ENCODE measurements at places on chromosomes 11 and 22.
A peak's percentile ranks its signal among the peaks of the same experiment; 100 is the strongest.

- no peak for DNase-seq
These were observed 37.1 kb upstream of the ANO1 start for GRCh38 chr11:70040869-70041501.

GRCh38 chr22:39148727-39149535 lies 3.5 kb downstream of the CBX7 start:
- DNase-seq: no peak

DNA sequence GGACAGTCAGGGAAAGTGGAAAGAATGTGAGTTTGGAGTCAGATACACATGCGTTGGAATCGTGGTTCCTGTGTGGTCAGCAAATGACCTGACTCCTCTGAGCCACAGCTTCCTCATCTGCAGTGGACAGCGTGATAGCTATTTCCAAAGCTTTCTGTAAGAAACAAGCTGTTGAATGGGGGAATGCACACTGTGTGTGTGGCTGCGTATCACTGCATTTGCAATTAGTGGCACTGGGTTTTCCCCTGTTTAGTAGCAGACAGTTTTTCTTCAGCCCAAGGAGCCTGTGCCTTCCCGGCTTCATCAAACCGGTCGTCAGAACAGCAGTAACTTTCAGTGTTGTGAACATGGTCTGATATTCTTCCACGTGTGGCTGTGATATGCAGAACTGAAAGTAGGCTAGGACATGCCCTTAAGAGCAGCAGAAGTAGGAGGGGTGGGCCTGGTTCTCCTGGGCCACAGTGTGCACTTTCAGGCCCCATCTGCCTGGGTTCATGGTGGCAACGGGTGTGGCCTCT lies 121.5 kb downstream of the RRAS2 start:
- DNase-seq: no peak

DNA sequence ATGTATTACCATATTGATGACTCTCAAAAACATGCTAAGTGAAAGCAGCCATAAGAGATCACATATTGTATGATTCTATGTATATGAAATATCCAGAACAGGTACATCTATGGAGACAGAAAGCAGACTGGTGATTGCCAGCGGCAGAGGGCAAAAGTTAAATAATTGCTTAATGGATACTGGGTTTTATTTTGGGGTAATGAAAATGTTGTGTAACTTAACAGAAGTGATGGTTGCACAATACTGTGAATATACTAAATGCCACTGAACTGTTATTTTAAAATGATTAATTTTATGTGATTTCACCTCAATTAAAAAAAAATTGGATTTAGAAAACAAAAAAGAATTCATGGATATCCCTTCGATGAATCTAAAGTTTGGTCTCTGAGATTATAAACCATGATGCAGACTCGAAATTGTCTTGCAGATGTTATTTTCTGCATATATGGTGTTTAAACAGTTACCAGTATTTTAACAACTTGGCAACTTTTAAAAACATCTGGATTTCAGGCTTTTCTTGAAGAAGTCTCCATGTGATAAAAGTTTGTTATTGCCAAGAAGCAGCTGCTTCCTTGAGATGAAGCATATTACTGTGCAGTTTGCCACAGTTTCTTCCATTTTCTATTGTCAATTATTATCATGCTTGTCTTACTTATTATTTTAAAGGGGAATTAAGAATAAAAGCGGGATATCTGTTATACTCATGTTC lies 38.1 kb downstream of the LARGE2 start:
- no peak for DNase-seq

DNA sequence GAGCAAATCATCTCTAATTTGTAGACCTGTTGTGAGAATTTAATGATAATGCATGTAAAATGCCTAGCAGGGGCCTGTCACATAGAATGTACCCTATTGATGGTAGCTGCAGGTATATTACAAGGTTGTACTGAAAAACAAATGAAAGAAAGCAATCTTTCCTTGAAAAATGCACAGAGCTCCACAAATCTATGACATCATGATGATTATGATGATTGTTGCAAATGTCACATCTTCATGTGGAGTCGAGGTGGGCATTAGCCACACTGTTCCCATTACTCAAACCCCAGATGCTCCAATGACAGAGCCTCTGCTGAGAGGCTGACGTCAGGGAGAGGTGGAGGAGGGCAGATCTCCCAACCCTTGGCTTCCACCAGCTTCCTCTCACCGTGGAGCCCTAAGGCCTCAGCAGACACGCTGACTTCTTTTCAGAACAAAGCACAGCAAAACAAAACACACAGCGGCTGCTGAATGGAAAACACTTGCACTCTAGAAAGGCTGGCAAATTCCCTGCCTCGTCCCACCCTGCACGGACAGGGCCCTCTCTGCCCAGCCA lies 298.3 kb downstream of the KIRREL3 start:
- no peak for DNase-seq

DNA sequence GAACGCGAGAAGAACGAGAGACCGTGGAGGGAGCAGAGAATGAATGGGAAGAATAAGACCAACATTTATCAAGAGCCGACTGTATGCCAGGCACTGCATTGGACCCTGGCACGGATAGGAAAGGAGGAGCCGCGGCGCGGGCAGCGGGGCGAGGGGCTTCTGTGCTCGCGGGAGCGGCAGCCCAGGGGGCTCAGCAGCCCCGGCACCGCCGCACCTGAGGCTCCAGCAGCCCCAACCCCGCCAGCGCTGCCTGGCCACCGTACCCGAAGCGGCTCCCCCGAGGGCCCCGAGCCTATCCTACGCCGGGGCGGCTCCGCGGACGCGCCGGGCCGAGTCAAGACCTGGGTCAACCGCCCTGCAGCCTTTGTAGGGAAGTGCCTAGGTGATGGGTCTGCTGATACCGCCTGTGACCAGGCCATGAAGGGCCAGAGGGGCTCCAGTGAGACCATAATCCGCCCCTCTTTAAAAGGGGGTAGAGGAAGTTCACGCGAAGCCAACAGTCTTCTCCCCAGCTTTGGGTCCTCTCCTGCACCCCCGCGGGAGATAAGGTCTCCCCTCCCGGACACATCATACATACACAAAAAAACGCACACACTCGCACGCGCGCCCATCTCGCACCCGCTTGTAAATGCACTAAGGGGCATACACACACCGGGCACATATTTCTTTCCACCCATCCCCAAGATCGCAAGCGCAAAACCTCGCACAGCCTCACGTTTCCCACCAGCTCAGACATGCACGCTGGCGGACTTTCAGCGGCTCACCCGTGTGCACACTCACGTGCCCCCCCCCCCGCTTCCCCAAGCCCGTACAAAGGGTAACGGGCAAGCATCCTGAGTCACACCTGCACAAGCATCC lies 935 bp upstream of the RTN4RL2 start:
- DNase-seq: no peak

DNA sequence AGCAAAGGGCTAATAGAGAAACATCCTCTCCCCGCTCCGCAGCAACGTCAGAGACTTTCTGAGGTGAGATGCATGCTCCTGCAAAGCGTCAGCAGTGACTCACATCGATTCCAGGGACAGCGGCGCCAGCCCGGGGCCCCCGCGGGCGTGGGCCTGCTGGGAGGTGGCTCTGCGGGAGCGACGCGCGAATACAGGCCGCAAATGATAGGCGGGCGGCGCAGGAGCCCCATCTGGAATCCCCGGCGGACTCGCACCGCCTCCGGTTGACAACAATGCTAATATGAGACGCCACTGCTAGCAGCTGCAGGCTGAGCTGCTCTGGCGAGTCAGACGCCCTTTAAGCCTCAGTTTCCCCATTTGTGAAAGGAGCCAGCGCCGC lies 557 bp downstream of the RANGAP1 start:
- DNase-seq: peak; percentile 80

GRCh38 chr22:46910624-46911023 lies 148.2 kb downstream of the TBC1D22A start:
- DNase-seq: no peak

DNA sequence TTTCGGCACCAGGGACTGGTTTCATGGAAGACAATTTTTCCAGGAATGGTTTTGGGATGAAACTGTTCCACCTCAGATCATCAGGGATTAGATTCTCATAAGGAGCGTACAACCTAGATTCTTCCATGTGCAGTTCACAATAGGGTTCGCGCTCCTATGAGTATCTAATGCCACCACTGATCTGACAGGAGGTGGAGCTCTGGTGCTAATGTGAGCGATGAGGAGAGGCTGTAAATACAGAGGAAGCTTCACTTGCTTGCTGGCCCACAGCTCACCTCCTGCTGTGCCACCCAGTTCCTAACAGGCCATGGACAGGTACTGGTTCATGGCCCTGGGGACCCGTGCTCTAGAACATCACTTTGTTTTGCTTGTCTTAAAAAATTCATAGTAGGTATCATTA lies 41.8 kb upstream of the AMPD3 start:
- DNase-seq: no peak

- DNase-seq: no peak
These were observed 168.0 kb upstream of the NECTIN1 start for GRCh38 chr11:119897046-119897440.

DNA sequence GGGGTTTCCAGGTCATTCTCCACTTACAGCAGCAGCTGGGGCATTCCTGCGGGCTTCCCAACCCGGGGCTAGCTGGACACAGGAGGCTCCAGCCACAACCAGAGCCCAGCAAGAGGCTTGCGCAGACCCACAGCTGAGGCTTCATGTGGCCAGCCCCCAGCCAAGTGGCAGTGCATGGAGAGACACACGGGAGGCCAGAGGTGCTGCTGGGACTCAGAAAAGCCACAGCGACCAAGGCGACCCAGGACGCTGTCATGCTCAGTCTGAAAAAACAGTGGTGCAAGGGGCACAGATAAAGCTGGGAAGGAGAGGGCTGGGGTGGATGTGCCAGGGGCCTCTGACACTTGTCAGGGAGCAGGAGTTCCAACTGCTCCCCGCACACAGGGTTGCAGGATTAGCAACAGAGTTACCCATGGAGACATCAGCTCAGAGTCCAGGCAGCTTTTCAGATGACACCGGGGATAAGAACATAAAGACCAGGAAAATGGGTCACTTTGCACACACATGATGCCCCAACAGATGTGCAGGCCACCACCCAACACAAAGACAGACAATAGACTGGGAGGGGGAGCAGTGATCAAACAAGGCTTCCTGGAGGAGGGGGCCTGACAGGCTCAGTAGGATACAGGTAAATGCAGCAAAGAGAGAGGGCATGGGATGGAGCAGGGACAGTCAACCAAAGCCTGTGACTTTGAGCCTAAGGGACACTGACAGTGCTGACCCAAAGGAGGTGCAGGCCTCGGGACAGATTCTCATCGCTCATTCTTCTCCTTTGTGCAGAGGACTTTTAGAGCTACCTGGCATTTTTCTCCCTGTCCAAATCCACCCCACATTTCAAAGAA lies 6.9 kb upstream of the NEAT1 start:
- DNase-seq: no peak

DNA sequence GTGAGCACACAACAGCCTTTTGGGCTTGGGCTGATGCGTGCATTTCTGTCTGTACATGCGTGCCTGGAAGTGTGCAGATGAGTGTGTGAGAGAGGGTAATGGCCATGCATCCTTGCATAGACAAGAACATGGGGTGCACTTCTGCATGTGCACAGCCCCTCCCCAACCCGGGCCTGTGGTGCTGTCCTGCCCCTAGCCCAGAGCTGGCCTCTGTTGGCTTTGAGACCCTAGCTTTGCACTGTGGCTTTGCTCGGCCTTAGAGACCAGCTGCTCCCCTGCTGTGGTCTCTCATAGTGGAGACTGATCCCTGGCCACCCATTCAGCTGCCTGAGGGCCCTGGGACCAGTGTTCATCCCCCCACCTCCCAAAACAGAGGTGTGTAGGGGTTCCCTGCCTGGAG lies 25.4 kb downstream of the ST3GAL4 start:
- DNase-seq: no peak

DNA sequence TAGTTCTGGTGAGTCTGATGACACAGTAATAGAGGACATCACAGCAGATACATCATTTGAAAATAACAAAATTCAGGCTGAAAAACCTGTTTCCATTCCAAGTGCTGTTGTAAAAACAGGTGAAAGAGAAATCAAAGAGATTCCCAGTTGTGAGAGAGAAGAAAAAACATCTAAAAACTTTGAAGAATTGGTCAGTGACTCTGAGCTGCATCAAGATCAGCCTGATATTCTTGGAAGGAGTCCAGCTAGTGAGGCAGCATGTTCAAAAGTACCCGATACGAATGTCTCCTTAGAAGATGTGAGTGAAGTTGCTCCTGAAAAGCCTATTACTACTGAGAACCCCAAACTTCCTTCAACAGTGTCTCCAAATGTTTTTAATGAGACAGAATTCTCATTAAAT lies 38.7 kb downstream of the RTN3 start:
- no peak for DNase-seq

- no peak for DNase-seq
These were observed 11.3 kb downstream of the P2RY2 start for GRCh38 chr11:73229321-73229895.

DNA sequence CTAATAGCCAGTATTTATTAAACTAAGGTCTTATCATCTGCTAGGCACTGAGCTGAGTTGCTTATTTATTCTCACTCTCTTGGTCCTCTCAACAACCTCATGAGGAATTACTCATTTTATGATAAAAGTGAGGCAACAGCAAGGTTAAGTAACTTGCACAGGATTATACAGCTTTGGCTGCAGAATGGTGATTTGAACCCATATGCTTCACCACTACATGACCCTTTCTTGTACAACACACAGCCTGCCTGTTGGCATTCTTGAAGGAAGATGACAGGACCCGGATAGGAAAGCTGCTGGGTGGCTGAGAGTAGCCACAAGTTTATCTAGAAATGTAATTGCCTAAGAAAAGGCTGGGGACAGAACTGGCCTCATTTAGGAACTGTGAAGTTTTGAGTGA lies 5.3 kb upstream of the PARVA start:
- DNase-seq: no peak

DNA sequence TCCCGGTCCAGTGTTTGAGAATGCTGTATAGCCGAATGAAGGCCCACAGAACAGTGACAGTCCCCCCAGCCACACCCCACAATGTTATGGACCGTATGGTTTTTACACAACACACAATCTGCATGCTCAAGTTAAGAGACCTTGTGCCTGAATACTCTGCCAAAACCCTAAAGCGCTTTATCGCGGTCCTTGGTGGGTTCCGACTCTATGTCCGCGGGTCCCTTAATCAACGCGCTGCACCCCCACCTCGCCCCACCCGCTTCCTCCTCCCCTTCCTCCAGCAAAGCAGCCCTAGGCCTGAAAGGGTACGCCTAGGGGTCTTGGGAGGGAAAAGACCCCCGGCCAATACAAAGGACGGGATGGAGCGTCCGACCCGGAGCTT lies 442 bp downstream of the COPB1 start:
- DNase-seq: no peak

- DNase-seq: no peak
These were observed 353.4 kb downstream of the TENM4 start for GRCh38 chr11:79087238-79087960.

- no peak for DNase-seq
These were observed 29.7 kb downstream of the NFRKB start for GRCh38 chr11:129865701-129866100.
